ENCODE measurements at places on chromosomes 3 and 15. TPM values are rescaled to one million over a fixed set of nuclear protein-coding genes. Genes with fewer than 3 reads are reported as not detected.

DNA sequence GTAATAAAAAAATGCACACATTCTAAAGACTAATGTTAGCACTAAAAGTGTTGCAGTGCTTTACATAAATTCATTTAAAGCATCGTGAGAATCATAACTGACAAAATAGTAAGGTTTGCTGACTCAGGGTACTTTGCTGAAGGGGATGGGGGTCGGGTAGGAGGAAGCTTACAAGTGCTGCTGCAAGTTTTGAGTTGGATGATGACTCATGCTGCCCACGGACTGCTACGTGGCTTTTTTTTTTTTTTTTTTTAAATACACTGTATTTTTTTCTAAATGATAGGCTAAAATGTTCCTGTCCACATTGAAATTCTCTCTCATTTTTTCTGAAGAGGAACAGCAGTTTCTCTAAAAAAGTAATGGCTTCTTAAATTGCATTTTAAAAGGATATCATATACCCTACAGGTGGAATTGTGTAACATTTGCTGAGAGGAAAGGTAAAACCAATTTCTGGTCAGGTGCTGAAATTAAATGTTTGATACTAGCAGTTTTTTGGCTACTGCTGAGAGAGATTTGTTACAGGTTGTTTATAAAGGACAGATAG lies 2.2 kb downstream of the MAPK6 start:
- H3K27ac ChIP-seq, result peak overlapping the region; percentile 91
- peak overlapping the region; percentile 69 for H3K4me3 ChIP-seq
- H3K27me3 ChIP-seq, result no peaks in the 10 kb centered on the region
- H3K36me3 ChIP-seq, result no peaks in the 10 kb centered on the region
- no peak for DNase-seq

DNA sequence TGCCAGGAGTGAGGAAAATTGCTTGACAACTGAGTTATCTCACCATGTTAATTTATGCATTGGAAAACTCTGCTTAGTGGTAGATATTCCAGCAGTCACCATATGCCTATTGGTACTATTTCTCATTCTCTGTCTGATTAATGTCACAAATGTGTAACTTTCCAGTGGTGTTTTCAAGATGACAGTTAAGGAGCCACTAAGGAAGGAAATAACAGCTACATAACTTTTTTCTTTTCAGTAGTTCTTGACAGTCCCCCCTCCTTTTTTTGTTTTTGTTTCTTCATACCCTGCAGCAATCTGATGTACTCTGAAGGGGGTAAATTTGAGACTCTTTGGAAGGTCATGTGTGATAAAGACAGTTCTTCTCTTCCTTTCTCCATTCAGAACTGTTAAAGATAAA lies 13.1 kb downstream of the RASA2 start:
- no peak overlapping the region for H3K4me3 ChIP-seq
- DNase-seq, result no peak
- H3K27ac ChIP-seq, result no peak overlapping the region
- H3K27me3 ChIP-seq, result no peaks in the 10 kb centered on the region

The CCR3 gene
- total RNA-seq, result not detected

The RNU5B-1 gene
- not detected for total RNA-seq

- no peak overlapping the region for H3K4me3 ChIP-seq
- H3K4me1 ChIP-seq, result peaks cover 49% of the 10 kb centered on the region
- DNase-seq, result no peak
- H3K27ac ChIP-seq, result no peak overlapping the region
Measured at GRCh38 chr3:152389316-152389934, 120.7 kb downstream of the MBNL1 start.

DNA sequence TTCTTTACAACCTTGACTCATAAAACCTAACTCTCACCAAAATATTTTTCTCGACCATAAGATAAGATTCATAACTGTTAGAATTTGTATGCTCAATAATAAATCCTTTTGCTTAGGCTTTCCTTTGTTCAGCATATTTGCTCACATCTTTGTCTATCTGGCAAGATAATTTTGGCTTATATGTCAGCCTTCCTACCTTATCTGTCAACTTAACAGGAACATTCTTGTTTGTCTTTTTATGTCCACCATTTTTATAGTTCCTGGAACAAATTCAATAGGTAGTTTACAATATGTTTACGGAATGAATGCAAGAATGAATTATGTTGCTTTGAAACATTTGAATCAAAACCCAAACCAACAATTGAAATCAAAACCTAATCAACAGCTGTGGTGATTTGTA lies 41.0 kb upstream of the P2RY1 start:
- no peak overlapping the region for H3K4me3 ChIP-seq
- H3K27me3 ChIP-seq, result no peaks in the 10 kb centered on the region
- no peaks in the 10 kb centered on the region for H3K4me1 ChIP-seq
- DNase-seq, result no peak
- H3K36me3 ChIP-seq, result no peaks in the 10 kb centered on the region

DNA sequence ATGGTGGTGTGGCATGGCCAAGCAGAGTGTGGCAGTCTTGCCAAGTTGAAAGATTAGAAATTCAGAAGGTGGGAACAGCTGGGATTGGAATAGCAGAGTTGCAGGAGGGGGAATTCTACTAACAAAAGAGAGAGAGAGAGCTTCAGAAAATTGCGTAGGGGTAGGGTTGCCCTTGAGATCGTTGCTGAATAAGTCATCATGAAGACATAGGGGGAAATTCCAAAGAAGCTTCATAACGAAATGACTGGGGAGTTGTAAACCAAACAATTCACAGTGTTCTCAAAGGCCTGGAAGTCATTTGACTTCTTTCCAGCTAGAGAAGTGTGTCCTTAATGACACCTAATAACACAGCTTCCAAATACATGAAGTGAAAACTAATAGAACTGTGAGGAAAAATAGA lies 26.3 kb upstream of the TIPARP start:
- no peak overlapping the region for H3K4me3 ChIP-seq
- H3K27ac ChIP-seq, result no peak overlapping the region
- H3K36me3 ChIP-seq, result no peaks in the 10 kb centered on the region
- DNase-seq, result no peak

- H3K27ac ChIP-seq, result no peak overlapping the region
- no peak for DNase-seq
- no peaks in the 10 kb centered on the region for H3K36me3 ChIP-seq
- H3K4me1 ChIP-seq, result no peaks in the 10 kb centered on the region
- no peak overlapping the region for H3K4me3 ChIP-seq
- H3K27me3 ChIP-seq, result no peaks in the 10 kb centered on the region
Measured at GRCh38 chr3:86793786-86794185, 197.2 kb downstream of the VGLL3 start.

The TRAT1 gene
- total RNA-seq, result not detected

The SOX14 gene
- not detected for total RNA-seq

GRCh38 chr3:182330646-182331045 lies 462.7 kb upstream of the ATP11B start:
- no peak for DNase-seq
- no peak overlapping the region for H3K4me3 ChIP-seq
- H3K27me3 ChIP-seq, result no peaks in the 10 kb centered on the region

GRCh38 chr15:66288551-66289185 lies 4.7 kb upstream of the DIS3L start:
- H3K36me3 ChIP-seq, result no peaks in the 10 kb centered on the region

The CELSR3 gene
- total RNA-seq, result 1.8 TPM

The WDR93 gene
- total RNA-seq, result 0.09 TPM

GRCh38 chr3:11932636-11933035 lies 71.6 kb upstream of the SYN2 start:
- no peaks in the 10 kb centered on the region for H3K36me3 ChIP-seq
- no peaks in the 10 kb centered on the region for H3K4me1 ChIP-seq
- no peak overlapping the region for H3K27ac ChIP-seq
- no peak overlapping the region for H3K4me3 ChIP-seq
- no peaks in the 10 kb centered on the region for H3K27me3 ChIP-seq
- DNase-seq, result no peak

The GYG1 gene
- 29.1 TPM for total RNA-seq

- peak; percentile 75 for DNase-seq
- H3K36me3 ChIP-seq, result no peaks in the 10 kb centered on the region
- no peaks in the 10 kb centered on the region for H3K4me1 ChIP-seq
- no peaks in the 10 kb centered on the region for H3K27me3 ChIP-seq
Measured at GRCh38 chr3:129068291-129068886, 7.8 kb downstream of the GP9 start.

The GOLGA8G gene
- not detected for total RNA-seq

GRCh38 chr15:74264081-74264501 lies 28.0 kb downstream of the CCDC33 start:
- no peaks in the 10 kb centered on the region for H3K4me1 ChIP-seq
- no peaks in the 10 kb centered on the region for H3K36me3 ChIP-seq
- no peak overlapping the region for H3K4me3 ChIP-seq
- DNase-seq, result no peak
- H3K27ac ChIP-seq, result no peak overlapping the region

DNA sequence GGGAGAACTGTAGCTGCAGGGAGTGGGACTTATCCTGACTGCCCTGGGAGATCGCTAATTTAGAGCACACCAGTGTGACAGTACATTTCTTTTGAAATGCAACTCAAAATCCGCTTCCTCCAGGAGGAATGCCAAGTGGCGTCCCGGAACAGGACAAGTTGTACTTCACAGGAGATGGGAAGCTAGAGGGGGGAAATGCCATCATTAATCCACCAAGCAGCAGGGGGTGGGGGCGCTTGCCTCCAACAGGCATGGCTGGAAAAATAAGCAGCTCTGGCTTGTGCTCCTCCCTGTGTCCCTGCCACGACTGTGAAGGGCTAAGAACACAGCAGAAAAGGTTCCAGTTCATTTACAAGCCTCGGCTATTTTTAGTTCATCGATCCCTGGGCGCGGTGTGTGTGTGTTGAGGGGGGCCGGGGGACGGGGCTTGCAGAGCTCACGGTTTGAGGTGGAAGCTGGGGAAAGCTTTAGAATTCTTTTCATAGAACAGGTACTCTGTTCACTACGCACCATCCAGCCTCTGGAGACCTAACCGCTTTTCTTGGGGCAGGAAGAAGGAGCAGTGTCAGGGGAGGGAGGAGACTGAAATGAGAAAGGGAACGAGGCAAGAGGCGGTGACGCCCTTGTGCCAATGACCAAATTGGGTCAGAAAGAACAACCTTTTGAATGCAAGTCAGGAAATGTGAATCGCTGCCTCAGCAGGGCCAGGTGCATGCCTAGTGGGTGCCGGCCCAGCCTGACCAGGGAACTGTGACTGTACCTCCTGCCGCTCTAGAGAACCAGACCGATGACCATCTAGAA lies 51.8 kb upstream of the DGKG start:
- H3K27me3 ChIP-seq, result no peaks in the 10 kb centered on the region
- H3K4me3 ChIP-seq, result peak overlapping the region; percentile 44
- DNase-seq, result peak; percentile 75
- H3K4me1 ChIP-seq, result peaks cover 19% of the 10 kb centered on the region
- peak overlapping the region; percentile 56 for H3K27ac ChIP-seq
- no peaks in the 10 kb centered on the region for H3K36me3 ChIP-seq

The GABRR3 gene
- not detected for total RNA-seq
